Ammon's horn (tissue), 1 donor: ENCODE measurements at places on chromosomes 3 and 15.

DNA sequence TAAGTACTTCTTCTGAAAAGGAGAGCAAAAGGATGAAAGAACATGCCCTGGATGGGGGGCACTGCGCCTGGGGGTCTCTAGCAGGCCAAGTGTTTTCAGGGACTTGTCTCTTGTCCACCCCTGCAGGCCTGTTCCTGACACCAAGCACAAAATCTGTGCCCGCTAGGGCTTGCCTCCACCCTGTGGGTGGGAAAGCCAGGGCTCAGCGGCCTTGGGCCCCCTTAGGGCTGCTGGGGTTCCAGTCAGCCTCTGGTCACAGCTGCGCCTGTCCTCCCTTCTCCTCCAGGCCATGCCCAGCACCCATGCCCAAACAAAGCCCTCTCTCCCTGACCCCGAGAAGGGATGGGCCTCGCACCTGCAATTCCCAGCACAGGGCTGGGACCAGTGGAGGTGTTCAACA is 71.1 kb upstream of the TRPM1 start:
- DNase-seq = no peak

- DNase-seq = no peak
Measured at GRCh38 chr3:31420311-31420710, 112.4 kb upstream of the STT3B start.

GRCh38 chr15:38555686-38556334 is 8.8 kb downstream of the RASGRP1 start:
- no peak for DNase-seq

DNA sequence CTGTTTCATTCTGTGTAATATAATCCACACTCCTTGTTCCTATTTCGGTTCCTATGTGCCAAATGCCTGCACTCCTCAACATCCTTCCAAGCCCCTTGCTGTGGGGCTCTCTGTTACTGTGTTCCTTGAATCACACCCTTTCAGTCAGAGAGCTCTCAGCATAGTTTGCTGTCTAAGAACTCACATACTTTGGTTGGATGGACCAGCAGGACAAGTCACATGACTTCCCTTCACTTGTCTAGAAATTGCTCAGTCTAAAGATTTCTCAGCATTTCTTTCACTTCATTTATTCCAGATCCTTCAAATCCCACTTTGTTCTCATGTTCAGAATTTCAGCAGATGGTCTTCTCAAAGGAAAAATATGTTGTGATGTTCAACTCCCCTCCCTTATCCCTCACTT is 203.5 kb upstream of the PFN2 start:
- DNase-seq = no peak

DNA sequence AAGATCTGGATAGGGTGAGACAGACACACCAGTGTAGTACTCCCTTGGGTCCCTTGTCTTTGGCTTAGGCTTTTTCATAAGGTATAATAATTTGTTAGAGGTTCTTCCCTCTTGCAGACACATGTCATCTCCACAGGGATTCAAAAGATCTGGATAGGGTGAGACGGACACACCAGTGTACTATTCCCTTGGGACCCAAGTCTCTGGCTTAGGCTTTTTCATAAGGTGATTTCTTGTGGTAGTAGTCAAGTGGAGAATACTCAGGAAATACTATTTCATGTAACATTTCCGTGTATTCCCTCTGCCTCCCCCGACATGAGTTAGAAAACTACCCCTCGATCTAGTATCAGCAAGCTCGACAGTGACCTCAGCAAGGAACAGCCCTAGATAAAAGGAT is 954 bp upstream of the MAPKBP1 start:
- DNase-seq = no peak

DNA sequence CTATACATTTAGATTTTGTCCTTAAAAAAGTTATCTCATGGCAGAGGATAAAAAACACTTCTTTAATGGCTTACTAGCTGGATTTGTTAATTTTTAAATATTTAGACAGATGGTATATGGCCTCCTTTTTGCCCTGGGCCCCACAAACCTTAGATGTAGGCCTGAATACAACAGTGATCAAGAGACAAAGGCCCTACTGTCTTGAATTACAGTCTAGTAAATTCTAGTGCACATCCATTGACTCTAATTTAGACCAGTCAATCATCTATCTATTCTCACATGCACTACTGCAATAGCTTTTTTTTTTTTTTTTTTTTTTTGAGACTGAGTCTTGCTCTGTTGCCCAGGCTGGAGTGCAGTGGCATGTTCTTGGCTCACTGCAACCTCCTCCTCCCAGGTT is 452.8 kb downstream of the FHIT start:
- DNase-seq = no peak

DNA sequence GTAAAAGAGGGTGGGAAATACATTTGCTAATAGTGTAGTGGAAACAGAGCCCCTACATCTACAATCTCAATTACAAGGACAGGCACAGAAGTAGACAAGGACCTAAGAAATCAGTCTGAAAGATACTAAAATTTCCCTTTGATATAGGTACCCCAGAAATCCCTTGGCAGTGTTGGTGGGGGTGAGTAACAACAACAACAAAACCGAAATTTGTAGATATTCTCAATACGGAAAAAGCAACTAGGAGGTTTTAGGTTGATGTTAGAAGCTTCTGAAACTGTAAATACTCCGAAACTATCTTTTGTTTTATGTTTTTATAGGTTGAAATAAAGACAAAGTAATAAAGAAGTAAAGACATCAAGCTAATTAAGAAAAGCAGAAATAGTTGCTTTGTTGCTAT is 323.1 kb upstream of the CBLB start:
- no peak for DNase-seq
